ENCODE measurements at places on chromosomes 1 and 21. TPM values are rescaled to one million over a fixed set of nuclear protein-coding genes. Genes with fewer than 3 reads are reported as not detected.

GSTM3 gene
- total RNA-seq: 16.0 TPM

DNA sequence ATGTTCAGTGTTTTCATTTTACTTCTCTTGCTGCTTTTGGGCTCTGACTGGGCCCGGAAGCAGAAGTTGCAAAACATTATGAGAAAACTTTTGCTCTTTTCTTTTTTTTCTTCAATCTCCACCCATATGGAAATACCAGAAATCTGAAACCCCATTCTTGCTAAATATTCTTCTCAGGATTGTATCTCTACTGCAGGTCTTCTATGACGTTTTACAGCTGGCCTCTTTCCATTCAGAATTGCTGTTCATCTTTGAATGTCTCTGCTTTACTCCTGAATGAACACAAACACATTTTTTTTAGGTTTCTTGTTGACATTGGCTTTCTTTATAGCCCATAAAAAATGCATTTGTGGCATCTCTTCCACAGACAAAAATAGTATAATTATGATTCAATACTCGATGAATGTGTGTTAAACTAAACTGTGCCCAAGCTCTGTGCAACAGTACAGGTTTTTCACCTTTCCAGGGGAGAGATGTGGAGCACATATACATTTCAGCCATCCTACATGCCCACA is 18.8 kb downstream of the PTPRC start:
- no peak for DNase-seq

- no peak for DNase-seq
Observed at GRCh38 chr1:101992821-101993575, 3.7 kb downstream of the OLFM3 start.

DNA sequence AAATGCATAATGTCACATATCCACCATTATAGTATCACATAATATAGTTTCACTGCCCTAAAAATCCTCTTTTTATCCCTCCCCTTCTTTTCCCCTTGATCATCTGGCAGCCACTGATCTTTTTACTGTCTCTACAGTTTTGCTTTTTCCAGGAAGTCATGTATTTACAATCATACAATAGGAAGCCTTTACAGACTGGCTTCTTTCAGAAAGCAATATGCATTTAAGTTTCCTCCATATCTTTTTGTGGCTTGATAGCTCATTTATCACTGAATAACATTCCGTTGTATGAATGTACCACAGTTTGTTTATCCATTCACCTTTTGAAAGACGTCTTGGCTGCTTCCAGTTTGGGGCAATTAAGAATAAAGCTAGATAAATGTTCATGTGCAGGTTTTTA is 14.3 kb upstream of the WDTC1 start:
- DNase-seq: no peak

SEMA6C gene
- 4.8 TPM for total RNA-seq

- DNase-seq: no peak
Observed at GRCh38 chr1:53769780-53770179, 30.8 kb upstream of the GLIS1 start.

VTCN1 gene
- not detected for total RNA-seq

MX1 gene
- total RNA-seq: 60.3 TPM

- DNase-seq: no peak
Observed at GRCh38 chr1:79982211-79982610, 975.7 kb upstream of the ADGRL4 start.

THEM4 gene
- total RNA-seq: 14.8 TPM

DNA sequence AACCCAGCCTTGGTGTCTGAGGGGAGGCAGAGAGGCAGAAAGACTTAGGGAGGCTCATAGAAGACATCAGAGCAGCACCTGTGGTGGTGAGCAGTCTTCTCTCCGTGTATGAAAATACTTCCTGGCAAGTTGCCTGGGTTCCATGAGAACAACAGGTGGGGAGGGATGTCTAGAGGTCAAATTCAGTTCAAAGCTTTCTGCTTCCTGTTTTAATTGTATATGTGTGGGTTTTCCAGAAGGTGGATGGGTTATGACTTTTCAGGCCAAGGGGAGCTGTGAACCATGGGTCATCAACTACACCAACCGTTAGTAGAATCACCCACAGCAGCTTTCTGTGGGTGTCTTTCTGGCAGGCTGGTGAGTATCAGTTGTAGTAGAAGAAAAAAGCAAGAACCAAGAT is 4.1 kb upstream of the FCRL2 start:
- no peak for DNase-seq

- DNase-seq: no peak
Observed at GRCh38 chr1:217911908-217912307, 280.8 kb downstream of the SPATA17 start.

NPHS2 gene
- total RNA-seq: not detected

DNA sequence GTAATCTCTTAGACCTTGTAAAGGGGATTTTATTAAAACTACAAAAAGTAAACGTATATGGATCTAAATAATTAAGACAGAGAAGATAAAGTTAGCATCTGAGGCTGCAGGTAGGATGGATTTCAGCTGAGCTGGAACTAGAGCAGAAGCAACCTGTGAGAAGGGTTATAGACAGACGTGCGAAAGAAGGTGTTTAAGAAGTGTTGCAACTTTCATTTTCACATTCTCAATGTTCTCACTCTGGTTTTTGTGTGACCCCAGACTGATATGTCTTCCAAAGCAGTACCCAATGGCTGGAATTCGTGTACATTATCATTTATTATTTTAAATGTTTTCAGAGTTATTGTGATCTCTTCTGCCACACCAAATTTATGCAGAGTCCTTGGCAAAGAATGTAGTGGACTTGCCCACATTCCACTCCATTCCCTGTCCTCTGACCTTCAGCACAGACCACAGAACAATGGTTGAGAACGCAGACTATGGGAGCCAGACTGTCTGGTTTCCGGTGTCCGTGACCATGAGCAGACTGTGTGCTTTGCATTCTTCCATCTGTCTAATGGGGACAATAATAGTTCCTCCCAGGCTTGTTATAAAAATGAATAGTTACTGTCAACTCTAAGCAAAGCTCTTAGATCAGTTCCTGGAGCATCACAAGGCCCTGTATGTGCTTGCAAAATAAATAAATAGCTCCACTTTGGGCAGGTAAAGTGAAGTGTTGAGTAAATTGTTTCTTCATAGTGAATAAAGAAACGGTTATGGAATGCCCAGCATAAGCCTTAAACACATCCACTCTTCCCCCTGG is 140.6 kb upstream of the SAMSN1 start:
- DNase-seq: no peak

- peak; percentile 79 for DNase-seq
Observed at GRCh38 chr1:36510418-36510817, 27.7 kb upstream of the CSF3R start.

- no peak for DNase-seq
Observed at GRCh38 chr1:10667861-10668761, 128.3 kb downstream of the CASZ1 start.

GUCA2B gene
- total RNA-seq: not detected

HSPA6 gene
- 6.8 TPM for total RNA-seq

DNA sequence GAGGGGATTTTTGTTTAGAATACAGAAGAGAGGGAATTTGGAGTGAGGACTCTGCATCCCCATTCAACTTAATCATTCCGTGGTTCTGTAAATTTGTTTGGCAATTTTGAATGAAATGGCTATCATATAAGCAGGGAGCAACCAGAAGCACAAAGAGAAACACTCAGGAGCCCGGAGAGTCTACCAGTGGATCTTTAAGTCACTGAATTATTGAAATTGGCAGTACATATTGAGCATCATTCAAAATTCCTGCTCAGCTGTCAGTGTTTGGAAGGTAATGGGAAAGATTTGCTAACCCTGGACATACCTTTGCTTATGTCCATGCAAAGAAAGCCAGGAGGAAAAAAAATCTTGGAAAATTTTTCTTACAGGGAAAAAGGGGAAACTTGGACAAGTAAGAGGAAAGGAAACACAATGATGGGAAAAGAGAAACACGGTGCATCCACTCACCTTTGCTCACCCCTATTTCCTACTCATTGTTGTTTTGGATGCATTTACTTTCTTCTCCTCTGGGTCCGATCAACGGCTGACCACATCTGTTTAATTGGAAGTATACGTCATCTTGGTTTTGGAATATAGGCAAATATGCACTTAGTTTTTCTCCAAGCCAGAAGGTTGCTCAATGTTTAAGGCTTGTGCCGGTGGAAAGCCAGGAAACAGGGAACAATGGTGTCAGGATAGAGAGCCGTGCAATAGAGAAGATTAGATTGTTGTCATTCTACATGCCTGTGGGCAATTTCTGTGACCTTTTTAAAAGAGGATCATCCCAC is 243.0 kb upstream of the LYPLAL1 start:
- DNase-seq: no peak

DNA sequence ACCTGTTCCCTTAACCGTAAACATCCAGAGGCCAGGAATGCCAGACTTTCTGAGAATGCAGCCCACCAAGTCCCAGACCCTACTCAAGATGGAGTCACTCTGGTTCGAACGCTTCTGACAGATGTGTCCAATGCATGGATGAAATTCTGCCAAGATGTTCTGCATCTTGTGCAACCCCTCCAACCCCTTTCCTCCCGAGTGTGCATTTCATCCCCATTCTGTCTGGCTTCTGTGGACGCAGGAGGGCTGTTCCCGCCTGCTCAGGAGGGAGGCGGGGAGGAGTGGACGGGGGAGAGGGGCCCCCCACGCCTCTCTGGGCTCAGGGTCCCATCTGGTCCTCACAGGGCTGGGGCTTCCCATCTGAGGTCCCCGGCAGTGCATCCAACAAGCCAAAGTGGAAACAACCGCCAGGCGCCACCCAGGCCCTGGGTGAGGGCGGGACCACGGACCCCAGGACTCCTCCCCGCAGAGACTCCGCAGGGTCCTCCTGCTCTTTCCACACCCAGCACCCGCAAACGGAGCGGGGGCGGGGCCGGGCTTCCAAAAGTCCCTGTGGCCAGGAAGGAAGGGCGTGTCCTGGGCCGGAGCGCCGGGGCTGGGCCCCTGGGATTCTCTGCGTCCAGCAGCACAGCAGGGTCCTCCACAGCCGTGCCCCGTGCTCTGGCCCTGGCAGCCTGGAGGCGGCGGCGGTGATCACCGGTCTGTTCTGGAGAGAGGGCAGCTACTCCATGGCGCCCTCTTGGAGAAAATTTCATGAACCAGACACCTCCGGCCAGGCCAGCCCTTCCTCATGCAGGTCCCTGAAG is 27.8 kb upstream of the SUMO3 start:
- DNase-seq: peak; percentile 91

DNA sequence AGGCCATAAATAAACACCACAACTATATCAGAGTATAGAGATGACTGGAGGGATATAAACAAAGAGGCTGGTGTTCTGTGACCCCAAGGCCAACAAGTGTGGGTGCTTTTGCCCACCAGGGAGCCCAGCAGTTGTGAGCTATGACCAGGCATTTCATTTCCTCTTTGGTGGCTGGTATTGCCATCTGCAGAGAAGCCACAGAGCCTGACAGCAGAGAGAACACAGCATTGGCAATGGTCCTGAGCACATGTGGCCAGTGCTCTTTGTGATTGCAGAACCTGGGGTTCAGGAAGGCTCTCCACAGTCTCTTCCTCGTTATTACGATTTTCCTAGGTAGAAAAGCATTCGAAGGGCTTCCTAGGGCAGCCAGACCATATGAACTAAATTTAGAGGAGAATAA is 112.3 kb downstream of the TM2D1 start:
- no peak for DNase-seq

CTSK gene
- 76.4 TPM for total RNA-seq

GRCh38 chr1:40272653-40273213 is 14.7 kb downstream of the ZMPSTE24 start:
- DNase-seq: no peak

ST6GALNAC3 gene
- 25.8 TPM for total RNA-seq

- DNase-seq: no peak
Observed at GRCh38 chr1:90973897-90974798, 47.7 kb downstream of the ZNF644 start.

RPS27 gene
- total RNA-seq: 1,095 TPM
